ENCODE measurements at places on chromosomes 11 and 22.

- ATAC-seq = no peak
Measured at GRCh38 chr22:27108425-27109114, 451.2 kb downstream of the MIAT start.

DNA sequence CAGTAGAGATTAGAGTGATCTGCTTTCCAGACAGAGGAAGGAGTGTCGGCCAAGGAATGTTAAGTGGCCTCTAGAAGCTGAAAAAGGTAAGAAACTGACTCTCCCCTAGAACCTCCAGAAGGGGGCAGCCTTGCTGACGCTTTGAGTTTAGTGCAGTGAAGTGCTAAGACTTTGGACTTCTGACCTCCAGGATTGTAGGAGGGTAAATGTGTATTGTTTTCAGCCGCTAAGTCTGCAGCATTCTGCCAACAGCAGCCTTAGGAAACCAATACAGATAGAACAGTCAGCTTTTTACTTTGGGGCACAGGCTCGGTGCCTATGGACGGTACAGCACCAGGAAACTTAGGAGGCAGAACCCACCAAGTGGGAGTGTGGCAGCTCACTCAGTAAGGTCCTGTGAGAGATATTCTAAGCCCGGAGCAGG, 3.6 kb upstream of the TBC1D22A start:
- ATAC-seq = no peak

DNA sequence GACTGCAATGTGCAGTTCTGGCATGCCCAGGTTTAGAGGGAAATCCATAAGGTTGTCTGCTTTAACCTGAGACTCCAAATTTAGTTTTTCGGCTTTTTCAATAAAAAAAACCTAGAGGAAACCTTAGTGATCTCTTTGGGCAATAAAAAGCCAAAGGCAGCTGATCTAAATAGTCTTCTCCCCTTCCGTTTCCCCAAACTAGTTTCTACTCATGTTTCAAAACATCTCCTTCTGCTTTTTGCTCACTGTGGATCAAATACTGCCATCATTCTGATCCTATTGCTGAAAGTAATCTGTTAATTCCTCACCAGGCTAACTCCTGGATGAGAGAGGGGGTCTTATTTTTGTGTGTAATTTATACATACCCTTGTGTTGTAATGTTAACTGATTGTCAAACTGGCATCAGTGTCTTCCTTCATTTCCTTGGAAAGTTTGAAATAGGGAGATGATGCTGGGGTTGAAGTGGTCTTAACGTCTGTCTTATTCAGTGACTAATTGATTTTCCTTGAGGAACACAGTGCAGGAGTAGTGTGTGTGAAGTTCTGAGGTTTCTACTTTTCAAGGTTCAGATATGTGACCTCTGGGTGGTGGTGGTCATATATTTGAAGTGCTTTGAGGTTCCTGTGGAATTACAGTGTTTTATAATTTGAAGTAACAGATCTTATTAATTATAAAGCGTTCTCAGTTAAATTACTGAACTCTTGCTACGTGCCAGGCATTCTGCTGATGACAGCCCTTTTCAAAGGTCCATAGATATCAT, 55.0 kb downstream of the ARHGAP42 start:
- ATAC-seq = no peak

DNA sequence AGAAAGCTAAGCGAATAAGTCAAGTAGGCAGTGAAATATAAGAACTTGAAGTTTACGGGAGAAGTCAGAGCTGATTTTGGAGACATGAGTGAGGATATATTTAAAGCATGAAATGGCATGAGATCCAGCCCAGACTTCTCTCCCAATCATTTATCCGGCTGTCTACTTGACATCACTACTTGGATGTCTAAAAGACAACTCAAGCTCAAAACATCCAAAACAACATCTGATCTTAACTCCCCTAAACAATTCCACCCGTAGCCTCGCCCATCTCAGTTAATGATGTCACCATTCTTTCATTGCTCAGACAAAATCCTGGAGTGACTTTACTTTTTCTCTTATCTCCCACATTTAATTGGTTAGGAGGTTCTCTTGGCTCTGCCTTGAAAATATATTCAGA, 44.5 kb downstream of the WEE1 start:
- ATAC-seq = no peak

GRCh38 chr11:115503083-115503885, 931 bp downstream of the CADM1 start:
- ATAC-seq = peak; percentile 48

DNA sequence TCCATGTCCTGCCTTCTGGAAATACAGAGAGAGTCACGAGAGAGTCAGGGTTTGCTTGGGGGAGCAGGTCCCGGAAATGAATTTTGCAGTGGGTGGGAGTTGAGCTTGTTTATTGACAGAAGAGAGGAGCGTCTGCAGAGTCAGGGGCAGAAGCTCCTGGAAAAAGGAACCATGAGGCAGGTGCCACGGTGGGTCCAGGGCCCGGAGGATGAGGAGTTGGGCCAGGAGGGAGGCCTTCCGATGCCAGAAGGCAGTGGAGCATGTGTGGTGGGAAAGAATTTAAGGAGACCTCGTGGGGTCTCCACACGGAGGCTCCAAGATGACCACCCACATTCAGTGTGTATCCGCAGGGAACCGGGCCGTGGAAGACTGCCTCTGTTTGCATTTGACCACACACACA, 461.2 kb downstream of the BRD1 start:
- ATAC-seq = no peak

DNA sequence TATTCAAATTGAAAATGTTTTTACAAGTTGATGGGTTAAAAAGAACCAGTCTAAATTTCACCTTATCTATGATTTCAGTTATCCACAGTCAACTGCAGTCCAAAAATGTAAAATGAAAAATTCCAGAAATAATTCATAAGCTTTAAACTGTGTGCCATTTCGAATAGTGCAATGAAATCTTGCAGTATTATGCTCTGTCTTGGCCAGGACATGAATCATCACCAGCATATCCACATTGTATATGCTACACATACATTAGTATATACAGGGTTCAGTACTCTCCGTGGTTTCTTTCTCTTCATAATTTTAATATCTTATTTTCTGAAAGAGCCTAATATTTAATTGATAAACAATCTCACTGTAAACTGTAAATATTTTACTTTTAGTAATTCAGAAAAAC, 45.9 kb downstream of the ARHGAP32 start:
- no peak for ATAC-seq

DNA sequence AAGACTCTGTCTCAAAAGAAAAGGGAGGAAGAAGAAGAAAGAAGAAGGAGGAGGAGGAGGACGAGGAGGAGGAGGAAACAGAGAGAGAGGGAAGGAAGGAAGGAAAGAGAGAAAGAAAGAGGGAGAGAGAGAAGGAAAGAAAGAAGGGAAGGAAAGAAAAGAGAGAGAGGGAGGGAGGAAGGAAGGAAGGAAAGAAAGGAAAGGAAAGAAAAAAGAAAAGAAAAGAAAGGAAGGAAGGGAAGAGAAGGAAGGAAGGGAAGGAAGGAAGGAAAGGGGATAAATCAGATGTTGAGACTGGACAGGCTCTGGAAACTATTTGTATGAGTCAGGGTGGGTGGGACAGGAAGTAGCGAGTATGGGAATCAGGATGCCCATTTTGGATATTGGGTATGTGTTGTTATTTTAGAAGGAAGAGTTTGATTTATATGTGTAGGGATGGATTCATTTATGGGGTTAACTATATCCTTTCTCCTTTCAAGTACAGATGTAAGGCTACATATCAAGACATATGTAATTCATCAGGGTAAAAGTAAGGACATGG, 6.0 kb upstream of the RPL3 start:
- no peak for ATAC-seq

DNA sequence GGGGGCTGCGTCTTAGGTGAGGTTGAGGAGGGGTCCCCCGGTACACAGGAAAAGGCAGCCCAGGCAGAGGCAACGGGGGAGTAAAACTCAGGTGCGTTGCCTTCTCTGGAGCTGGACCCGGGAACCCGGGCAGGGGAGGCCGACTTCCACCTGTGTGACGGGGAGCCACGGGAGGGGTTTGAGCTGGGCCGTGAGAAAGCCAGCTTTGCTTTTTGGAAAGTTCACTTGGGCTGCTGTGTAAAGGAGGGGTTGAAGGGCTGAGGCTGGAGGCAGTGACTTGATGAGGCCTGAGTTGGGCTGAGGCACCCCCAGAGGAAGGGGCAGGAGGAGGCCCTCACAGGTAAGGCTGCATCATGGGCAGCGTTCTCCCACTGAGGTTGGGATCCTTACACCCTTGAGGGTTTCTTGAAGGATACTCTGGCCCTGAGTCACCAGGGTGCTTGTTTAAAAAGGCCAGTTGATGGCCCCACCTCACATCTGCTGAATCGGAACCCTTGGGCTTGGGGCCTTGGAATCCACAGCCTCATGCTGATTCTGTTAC, 47.2 kb downstream of the CHRDL2 start:
- no peak for ATAC-seq

- ATAC-seq = no peak
Measured at GRCh38 chr22:37924386-37925065, 18.4 kb downstream of the MICALL1 start.
